ENCODE measurements at places on chromosomes 6 and 20.
A peak's percentile ranks its signal among the peaks of the same experiment; 100 is the strongest.

DNA sequence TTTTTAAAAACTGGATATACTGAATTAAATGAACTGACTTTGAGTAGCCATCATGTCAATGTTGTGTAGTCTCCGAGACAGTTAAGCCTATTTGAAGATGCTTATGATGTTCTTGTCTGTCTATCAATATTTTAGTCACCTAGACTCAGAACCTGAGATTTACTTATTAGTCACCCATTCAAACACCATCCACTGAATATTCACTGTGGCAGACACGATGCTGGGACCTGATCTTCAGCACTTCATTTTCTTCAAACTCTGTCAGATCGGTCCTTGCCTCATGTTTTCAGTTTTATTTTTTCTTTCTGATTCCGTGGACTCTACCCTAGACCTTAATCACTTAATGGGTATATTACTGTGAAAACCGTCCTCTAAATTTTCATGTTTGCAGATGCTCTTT lies 123.7 kb upstream of the MCHR2 start:
- DNase-seq, result no peak

DNA sequence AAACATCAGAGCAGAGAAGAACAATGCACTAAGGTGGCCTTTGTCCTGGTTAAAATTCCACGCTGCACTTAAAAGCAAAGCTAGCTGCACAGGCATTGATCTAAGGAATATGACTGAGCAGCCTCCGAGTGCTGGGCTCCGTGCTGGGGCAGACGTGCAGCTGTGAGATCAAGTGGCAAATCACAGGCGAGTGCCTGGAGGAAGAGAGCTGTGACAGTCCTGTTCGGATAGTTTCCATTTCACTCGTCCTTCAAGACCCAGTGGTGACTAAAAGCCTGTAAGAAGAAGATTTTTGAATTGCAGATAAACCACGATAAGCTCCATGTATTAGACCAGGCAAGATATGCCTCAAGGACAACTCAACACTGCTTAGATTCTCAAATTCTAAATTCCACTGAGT lies 247.9 kb downstream of the ANKRD60 start:
- DNase-seq, result peak; percentile 29

DNA sequence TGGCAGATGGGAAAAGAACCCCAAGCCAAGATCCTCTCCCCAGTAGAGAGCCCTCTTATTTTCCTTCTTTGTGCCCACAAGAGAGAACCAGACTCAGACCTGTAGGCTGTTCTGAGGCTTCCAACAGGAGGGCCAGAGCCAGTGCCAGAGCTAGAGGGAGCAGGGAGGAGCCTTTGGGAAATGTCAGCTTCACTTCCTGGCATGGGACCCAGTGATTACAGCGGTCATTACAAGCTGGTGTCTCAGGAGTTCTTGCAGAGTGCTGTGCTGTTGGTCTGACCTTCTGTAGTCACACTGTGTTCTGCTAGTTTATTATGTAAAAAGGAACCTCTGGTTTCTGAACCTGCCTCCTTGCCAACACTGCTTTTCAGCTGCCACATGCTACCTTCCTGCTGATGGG lies 38.9 kb downstream of the STK35 start:
- no peak for DNase-seq

- DNase-seq, result peak; percentile 94
Measured at GRCh38 chr6:42746463-42747391, 824 bp upstream of the TBCC start.

GRCh38 chr6:79570129-79571029 lies 33.1 kb upstream of the LCA5 start:
- DNase-seq, result peak; percentile 72

DNA sequence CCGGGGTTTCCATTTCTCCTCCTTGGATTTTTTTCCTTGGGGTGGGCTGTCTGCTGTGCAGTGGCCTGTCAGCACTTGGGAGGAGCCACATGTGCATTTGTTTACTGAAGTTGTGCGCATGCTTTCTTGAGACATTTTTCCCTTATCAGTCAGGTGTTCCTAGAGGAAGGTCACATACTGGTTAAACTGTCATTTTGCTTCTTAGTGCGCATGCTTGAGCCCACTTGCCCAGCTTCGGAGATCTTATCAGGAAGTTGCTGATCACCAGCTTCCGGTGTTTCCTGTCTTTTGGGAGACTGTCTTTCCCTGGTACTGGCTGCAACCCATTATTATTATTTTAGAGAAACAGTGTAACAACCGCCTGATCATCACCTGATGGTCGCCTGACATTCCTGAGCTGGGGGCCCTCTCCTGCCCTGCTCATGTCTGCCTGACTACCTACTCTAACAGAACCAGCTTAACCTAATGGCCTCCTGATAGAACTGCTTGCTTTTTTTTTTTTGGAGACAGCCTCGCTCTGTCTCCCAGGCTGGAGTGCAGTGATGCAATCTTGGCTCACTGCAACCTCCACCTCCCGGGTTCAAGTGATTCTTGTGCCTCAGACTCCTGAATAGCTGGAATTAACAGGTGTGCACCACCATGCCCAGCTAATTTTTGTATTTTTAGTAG lies 378 bp upstream of the ERVFRD-1 start:
- DNase-seq, result no peak

DNA sequence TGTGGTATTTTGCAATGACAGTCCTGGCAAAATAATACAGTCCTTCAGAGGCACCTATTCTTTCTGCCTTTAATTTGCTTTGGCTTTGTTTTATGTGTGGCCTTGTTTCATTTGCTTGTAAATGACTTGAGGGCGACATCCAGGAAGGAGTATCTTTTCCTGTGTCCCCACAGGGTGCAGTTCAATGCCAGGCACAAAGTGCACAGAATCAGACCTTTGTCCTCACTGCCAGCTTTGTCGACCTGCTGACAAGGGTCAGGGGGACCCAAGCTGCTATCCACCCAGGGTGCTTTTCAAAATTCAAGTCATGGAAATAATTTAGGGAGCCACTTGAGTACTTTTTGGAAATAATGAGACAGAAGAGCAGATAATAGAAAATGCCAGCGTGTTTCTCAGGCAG lies 37.0 kb upstream of the CDKN1A start:
- no peak for DNase-seq

DNA sequence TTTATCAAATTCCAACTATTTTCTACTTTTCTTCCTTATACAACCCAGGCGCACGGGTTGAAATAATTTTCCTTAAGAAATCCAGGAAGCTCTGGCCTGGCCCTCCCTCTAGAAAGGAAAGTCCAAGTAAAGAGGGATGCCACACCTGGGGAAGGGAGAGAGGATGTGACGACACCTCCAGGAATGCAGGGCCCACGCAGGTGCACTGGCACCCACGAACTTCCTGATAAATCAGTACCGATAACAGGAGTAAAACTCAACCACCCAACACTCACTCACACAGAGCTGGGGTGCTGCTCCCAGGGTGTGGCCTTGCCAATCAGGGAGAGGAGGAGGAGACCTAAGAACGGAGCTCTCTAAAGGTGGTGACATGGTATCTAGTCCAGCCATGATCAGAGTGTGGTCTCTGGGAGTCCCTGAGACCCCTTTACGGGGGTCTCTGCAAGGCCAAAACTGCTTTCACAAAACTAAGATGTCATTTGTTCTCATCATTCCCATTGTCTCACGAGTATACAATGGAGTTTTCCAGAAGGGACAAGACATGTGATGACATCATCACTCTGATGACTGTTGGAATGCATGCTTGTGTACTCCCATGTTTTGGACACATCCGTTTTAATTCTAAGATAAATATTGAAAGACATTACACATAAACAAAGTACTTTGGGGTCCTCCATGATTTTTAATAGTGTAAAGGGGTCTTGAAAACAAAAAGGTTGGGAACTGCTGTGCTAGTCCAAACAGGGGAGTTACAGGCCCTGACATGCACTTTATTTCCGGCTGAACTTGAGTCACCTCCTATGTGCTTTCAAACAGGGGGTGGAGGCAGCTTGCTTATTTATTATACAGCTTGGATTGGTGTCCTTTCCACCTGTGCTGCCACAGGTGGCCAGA lies 2.2 kb upstream of the PARD6B start:
- peak; percentile 65 for DNase-seq

DNA sequence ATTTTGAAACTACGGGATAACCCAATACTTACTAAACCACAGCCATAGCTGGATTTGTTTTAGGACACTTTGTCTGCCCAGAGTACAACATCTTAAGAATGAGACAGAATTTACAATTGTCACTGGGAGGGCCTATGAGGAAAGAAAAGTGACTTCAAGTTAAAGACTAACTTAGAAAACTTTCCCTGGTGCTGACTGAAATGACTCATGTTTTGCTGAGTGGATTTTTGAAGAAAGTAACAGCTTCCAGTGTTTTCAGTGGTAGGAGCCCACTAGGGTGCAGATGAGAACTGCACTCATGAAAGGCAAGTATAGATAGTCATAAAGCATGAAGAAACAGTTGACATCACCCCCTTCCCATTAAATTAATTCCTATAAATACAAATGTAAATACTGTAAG lies 988.2 kb upstream of the MAP3K7 start:
- no peak for DNase-seq

- DNase-seq, result no peak
Measured at GRCh38 chr6:119340796-119341487, 8.6 kb downstream of the MAN1A1 start.

- DNase-seq, result no peak
Measured at GRCh38 chr6:104402572-104402971, 457.1 kb downstream of the HACE1 start.

- no peak for DNase-seq
Measured at GRCh38 chr20:6626805-6627204, 140.7 kb upstream of the BMP2 start.

DNA sequence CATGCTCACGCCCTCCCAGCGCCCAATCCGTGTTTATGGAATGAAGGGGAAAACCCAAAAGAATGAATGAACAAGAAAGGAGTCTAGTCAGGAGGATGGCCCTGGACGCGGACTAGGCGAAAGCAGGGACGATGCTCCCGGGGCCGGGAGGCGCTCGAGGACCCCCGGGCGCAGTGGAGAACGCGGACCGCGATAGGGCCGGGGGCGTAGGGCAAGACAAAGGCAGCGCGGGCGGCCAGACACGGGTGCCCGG lies 758 bp downstream of the GCLC start:
- peak; percentile 74 for DNase-seq

DNA sequence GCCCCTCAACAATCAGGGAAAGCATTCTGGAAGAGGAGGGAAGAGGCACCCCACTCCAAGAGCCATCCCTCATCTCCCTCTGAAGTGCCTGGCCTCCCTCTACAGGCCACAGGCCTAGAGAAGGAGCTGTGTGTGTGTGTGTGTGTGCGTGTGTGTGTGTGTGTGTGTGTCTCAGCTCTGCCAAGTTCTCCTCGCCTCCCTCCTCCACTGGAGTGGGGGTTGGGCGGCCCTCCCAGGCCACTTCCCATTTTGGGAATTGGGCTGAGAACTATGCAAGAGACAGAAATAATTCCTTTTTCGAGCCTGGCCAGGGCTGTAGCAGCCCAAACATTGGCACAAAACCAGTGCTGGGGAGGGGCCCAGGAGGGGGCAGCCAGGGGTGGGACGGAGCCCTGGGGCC lies 35.7 kb downstream of the KCNB1 start:
- no peak for DNase-seq

DNA sequence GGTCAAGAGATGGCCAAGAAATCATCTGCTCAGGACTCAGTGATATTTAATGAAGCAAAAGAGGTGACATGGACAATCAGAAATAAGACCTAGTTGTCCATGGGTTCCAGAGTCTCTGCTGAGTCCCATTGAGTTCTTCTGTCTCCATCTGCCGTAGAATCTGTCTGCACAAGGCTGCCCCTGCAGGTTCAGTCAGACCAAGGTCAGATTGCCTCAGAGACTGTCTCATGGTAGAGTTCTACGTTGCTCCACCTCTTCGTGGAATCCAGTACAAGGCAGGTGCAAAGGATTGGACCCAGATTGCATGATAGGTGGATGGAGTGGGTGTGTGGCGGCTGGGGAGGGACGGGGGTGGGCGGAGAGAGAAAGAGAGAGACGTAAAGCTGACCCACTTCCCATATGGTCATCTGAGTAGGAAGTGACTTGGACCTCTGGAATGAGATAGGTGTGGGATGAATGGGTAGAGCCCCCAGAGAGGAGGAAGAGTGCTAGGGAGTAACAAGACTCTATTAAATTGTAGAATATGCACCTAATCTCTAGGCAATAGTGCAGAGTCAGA lies 75.3 kb downstream of the SOBP start:
- no peak for DNase-seq

- DNase-seq, result peak; percentile 13
Measured at GRCh38 chr6:159842035-159842434, 42.0 kb downstream of the PNLDC1 start.

DNA sequence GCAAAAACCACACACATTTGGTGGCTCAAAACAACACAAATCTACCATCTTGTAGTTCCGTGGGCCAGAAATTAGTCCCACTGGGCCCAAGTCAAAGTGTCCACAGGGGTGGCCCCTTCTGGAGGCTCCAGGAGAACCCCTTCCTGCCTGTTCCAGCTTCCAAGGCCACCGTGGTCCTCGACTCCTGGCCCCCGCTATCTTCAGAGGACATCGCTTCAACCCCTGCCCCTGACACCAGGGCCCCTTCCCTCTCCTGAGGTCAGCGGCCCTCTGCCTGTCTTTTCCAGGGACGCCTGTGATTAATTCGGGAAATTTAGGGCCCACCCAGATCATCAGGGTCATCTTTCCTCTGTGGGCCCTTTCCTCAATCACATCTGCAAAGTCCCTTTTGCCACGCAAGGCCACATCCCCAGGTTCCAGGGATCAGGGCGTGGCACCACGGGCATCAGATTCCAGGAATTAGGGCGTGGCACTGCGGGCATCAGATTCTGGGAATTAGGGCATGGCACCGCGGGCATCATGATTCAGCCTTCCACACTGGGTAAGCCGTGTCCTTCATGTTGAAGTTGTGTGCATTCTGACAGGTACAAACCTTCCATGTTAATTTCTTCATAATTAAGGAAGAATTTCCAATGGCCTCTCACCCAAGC lies 59.9 kb upstream of the SMOC2 start:
- DNase-seq, result no peak

DNA sequence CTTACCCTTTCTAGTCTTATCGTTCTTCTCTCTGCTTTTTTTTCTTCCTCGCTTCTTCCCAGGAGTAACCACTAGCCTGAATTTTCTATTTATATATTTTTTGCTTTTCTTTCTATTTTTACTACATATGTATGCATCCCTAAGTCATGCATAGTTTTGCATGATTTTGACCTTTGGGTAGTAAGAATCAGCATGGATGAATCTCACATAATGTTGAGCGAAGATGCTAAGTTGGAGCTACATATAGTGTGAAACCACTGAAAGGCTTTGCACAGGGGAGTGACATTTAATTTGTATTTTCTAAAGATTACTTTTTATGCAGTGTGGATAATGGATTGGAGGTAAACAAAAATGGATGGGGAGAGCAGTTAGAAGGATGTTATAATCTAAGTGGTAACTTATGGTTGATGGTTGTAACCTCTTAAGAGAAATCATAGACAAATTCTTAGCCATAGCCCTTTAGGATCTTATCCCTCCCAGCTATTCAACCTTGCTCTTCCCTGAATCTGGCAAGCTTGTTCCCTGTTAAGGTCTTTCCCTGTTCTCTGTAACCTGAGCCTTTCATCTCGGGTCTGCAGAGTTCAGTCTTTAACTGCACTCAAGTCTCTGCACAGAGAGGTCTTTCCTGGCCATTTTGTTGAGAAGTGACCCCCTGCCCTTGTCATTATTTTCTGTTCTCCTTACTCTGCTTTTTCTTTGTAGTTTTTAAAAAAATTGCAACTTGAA lies 18.0 kb downstream of the PEX7 start:
- DNase-seq, result no peak
